Stimulated activated CD8-positive, alpha-beta memory T cell treated with anti-CD3 and anti-CD28 coated beads, Interleukin-7, amount 100 ng/mL, for 48 hours (primary cell): ENCODE measurements at places on chromosomes 7 and 10.

GRCh38 chr7:17129218-17129617 lies 169.2 kb upstream of the AHR start:
- DNase-seq = no peak

GRCh38 chr7:107938456-107939250 lies 47.7 kb downstream of the DLD start:
- no peak for DNase-seq

GRCh38 chr7:95263785-95264362 lies 60.5 kb downstream of the PON1 start:
- no peak for DNase-seq

DNA sequence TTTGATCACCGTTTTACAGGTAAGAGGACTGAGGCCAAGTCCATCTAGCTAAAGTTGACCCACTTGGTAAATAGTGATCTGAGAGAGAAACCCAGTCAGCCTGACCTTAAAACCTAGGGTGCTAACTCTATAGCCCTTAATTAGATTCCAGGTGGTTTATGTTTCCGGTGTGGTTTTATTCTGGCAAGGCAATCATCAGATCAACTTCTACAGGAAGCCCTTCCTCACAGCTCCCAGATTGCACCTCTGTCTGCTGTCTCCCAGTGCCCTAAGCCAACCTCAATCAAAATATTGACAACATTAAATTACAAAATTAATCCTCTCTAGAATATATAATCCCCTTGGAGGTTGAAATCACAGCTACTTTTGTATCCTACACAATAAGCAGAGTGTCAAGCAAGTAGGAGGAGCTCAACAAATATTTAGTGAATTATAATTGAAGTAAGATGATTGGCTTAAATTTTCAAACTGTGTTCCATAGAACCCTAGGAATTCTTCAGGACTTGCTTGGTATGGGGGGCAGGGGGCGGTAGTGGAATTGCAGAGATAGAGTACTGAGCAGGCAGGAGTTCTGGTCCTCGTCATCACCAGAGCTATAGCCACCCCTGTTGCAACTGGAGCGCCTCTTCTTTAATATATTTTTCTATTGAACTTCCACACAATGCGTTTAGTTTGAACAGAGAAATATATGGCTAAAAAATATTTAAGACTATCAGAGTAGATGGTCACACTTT lies 692.8 kb upstream of the LRRN3 start:
- no peak for DNase-seq

GRCh38 chr7:49333180-49333881 lies 409.0 kb downstream of the CDC14C start:
- DNase-seq = no peak

GRCh38 chr7:50818324-50818723 lies 35.6 kb upstream of the GRB10 start:
- DNase-seq = no peak

DNA sequence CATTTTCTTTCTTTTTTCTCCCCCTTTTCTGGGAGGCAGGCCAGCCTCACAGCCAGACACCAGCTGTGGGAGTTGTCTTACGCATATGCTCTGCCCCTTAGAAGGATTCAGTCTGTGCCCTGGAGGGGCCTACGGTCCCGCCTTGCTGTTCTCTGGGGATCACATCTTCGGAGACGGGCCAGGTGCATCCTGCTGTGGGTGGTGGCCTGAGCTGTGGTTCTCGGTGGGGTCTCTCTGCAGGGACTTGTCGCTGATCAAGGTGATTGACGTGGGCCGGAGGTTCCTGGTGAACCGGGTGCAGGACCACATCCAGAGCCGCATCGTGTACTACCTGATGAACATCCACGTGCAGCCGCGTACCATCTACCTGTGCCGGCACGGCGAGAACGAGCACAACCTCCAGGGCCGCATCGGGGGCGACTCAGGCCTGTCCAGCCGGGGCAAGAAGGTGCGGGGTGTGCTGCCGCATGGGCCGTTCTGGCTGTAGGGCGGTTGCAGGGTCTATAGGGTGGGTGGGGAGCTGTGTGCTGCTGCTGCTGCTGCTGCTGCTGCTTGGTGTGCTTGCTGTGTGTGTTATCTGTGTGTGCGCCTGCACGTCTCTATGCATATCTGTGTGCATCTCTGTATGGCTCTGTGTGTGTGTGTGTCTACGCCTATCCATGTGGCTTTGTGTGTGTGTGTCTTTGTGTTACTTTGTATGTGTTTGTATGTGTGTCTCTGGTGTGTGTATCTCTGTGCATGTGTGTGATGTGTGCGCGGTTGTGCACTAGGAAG lies 17.9 kb downstream of the PFKFB3 start:
- DNase-seq = no peak

DNA sequence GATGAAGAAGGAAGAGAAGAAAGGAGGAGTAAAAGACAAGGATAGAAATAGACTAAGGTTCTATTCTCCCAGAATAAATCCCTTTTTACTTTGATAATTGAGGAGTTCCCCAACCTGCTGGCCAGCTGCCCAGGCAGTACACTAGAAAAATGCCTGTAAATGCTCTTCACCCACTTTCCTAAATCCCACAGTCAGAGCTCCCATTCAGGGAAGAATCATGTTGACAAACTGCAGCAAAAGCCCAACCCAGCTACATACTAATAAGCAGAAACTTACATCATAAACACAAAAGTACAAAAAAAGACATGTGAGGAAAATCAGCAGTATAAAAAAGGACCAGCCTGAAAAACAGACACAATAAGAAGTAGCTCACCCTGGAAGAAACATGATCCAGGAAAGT lies 15.8 kb upstream of the KDM7A start:
- no peak for DNase-seq

DNA sequence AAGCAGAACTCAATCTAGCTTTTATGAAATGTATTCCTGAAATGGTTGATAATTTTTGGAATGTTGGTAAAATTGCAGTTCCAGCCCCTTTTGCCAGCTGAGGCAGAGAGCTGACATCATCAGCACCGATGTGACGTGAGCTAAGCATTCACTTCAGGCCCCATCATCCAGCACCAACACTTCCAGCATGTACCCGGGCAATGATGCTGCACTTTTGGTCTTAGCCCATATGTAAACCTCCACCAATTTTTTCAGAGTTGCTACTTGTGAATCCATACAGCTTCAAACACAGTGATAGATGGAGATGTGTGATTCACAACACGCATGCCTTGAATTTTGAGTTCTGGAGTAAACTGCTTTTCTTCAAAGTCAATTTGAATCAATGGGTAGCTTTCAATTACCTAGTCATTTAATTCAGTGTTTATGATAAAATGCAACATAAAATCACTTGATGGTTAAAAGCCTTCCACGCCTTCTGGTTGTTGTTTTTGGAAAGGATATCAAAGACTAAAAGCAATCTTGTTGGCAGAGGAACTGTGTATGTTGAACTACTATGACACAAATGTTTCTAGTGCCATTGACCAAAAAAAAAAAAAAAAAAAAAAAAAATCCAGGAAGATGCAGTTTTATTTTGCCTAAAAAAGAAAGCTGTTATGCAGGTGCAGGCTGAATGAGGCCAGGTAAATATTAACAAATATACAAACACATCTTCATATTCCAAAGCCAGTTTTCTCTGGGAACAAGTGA lies 73.9 kb downstream of the NRP1 start:
- no peak for DNase-seq

GRCh38 chr10:77773631-77774426 lies 136.2 kb upstream of the KCNMA1 start:
- no peak for DNase-seq

- DNase-seq = no peak
Measured at GRCh38 chr10:86712317-86712707, 44.0 kb downstream of the LDB3 start.

- DNase-seq = no peak
Measured at GRCh38 chr10:63266391-63267316, 133.5 kb downstream of the NRBF2 start.

DNA sequence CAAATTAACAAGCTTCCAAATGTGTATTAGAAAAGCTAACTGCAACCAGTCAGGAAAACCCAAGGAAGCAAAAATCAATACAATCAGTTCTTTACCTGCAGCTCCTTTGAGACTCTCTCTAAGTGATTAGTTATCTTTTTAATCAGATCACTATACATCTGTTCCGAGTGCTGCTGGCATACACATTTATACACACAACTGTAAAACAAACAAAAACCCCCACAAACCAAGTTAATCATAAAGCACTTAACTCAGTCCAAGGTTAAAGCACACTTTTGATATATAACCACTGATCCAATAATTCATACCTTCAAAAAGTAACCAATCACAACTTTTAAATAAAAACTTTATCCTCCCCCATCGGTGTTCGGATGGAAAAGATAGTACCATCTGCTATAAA lies 25.6 kb downstream of the CACUL1 start:
- no peak for DNase-seq

DNA sequence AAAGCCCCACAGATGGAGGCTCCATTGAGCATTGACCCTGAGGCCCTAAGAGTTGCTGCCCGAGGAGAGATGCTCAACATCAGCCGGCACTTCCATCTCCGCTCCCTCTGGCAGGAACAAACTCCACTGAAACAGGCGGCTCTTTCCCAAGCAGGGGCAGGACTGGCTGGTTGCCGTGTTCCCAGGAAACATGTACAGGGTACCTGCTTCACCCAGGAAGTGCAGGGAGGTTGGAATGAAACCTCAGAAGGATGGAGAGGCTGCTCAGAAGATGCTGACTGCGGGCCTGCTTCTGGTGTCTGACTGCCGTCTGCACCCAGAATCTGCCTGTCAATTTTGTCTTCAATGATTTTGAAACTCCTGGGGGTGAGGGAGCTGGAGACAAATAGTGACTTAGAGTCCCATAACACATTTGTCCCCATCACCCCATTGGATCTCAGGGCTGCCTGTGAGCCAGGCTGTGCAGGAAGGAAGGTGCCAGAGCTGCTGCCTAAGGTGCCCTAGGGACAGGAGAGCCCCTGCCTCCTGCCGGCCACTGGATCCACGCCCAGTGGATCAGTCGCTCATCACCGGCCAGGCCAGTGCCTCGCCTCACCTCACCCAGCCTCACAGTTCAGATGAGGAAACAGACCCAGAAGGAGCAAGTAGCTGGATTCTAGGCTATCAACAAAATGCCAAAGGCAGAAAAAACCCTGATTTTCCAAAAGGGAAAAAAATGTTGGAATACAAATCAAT lies 237.3 kb downstream of the PTPRN2 start:
- DNase-seq = no peak

- no peak for DNase-seq
Measured at GRCh38 chr7:42095791-42096190, 141.2 kb downstream of the GLI3 start.

DNA sequence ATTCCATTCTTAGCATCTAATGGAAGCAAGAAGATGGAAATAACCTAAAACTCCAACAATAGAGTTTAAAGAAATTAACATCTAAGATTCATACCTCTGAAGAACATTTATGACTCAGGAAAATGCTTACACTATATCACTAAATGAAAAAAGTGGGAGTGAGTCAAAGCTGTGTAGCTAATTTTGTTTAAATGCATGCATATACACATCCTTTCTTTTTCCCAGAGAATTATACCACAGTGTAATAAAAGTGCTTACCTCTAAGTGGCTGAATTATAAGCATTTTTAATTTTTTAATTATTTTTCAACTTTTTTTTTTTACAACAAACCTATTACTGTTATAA lies 44.3 kb downstream of the CCDC71L start:
- no peak for DNase-seq

GRCh38 chr7:157612664-157613561 lies 276.1 kb downstream of the DNAJB6 start:
- peak; percentile 29 for DNase-seq

DNA sequence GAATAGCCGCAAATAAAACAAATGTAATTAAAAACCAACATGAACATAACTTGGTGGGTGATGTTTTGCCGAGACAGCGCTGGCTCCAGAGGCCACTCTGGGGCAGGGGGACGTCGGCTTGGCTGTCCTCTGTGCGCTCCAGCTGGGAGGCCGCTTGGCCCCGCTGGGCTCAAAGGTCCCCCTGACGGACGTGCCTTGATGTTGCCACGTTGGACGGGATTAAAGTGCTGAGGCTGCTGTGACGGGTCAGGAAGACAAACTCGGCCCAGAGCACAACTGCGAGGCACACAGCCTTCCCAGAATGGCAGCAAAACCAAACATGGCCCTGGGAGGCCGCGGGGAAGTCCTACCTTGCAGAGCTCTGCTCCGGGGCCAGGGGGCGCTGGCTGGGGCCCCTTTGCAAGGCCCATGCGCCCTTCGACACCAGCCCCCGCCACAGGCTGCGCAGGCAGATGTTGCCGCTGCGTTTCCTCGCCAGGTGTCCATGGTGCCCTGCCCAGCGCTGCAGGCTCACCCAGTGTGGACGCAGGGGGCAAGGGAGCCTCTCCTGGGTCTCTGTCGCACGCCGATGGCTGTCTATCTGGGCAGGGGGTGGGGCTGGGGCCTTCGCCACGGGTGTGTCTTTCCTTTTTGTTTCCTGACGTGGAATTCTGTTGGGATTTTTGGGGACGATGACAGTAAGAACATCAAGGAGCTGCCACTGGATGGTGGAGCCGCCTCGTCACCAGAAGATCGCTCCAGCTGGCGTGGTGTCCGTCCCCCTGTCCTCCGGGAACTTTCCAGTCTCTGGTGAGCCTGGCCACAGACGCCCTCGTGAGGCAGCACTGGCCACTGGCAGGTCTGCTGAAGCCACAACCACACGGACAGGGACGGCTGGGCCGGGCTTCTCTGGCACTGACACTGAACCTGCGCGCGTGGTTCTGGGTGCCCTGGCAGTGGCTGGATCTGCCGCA lies 99.6 kb upstream of the DIP2C start:
- DNase-seq = no peak

DNA sequence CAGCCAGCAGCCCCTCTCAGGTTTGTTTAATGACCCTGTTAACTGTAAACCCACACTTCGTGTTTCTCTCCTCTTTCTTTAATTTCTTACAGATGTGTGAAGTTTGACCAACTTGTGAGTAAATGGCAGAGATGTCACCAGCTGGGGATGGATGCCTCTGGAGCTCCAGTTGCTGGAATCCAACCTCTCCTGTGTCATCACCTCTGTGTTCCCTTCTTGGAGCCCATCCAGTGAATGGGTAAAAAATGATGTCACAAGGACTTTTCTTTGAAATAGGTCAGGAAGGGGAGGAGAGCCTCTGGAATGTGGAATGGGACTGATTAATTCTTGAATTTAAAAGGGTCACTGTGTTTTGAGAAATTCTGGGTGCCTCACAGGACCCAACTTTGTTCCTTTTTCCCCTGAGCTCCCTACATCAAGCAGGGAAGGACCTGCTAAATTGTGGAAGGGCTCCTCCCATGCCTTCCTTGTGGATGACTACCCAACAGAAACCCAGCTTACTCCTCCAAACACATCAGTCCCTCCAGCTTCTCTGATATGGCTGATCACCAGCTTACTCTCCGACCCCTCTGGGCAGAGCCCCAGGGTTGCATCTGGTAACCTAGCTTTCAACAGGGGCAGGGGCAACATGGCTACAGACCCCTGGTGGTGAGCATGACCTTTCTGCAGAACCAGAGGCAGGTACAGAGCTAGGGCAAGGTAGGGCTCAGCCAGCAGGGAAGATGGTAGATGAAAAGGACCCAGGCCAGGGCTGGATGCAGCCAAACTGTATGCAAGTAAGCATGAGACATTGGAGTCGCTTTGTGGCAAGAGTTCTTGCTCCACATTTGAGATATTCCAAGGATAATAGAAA lies 67.5 kb downstream of the STRA8 start:
- DNase-seq = no peak

DNA sequence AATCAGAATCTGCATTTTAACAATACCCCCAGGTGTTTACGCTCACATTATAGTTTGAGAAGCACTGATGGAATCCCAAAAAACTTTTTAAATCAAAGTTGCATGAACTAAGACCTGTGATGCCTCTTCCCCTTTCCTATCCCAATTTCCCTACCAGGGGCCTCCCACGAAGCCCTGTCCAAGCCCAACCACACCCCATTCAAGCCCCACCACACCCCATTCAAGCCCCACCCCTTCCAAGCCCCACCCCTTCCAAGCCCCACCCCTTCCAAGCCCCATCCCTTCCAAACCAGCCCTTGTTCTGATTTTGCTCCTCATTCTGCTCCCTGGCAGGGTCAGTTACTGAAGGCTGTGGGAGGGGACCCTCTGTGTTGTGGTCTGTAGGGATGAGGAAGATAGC lies 9.8 kb upstream of the AQP1 start:
- DNase-seq = no peak
